ENCODE measurements at places on chromosomes 4 and X.

GRCh38 chrX:28920153-28920943 lies 333.1 kb downstream of the IL1RAPL1 start:
- no peak for DNase-seq

DNA sequence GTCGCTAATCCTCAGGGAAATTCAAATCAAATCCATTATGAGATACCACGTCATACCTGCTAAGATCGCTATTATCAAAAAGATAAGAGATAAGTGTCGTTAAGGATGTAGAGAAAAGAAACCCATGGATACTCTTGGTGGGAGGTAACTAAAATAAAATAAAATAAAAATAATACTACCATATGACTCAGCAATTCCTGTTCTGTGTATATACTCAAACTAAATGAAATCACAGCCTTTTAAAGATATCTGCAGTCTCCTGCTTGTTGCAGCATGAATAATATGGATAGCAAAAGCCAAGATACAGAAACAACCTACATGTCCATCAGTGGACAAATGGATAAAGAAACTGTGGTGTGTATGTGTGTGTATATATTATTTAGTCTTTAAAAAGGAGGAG lies 105.8 kb upstream of the IL15 start:
- DNase-seq, result no peak

DNA sequence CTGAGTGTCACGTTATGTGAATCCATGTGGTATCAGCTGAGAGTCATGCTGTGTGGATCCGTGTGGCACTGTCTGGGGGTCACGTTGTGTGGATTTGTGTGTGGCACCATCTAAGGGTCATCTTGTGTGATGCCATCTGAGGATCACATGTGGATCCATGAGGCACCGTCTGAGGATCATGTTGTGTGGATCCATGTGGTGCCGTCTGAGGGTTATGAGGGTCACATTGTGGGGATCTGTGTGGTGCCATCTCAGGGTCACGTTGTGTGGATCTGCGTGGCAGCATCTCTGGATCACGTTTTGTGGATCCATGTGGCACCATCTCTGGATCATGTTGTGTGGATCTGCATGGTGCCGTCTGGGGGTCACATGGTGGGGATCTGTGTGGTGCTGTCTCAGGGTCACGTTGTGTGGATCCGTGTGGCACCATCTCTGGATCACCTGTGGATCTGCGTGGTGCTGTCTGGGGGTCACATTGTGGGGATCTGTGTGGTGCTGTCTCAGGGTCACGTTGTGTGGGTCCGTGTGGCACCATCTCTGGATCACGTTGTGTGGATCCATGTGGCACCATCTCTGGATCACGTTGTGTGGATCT lies 6.9 kb downstream of the PDE6B start:
- DNase-seq, result no peak

DNA sequence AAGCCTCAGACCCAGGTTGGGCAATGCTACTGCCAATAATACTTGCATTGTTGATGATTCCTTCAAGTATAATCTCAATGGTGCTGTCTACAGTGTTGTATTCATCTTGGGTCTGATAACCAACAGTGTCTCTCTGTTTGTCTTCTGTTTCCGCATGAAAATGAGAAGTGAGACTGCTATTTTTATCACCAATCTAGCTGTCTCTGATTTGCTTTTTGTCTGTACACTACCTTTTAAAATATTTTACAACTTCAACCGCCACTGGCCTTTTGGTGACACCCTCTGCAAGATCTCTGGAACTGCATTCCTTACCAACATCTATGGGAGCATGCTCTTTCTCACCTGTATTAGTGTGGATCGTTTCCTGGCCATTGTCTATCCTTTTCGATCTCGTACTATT lies 7.4 kb downstream of the LPAR4 start:
- DNase-seq, result no peak

DNA sequence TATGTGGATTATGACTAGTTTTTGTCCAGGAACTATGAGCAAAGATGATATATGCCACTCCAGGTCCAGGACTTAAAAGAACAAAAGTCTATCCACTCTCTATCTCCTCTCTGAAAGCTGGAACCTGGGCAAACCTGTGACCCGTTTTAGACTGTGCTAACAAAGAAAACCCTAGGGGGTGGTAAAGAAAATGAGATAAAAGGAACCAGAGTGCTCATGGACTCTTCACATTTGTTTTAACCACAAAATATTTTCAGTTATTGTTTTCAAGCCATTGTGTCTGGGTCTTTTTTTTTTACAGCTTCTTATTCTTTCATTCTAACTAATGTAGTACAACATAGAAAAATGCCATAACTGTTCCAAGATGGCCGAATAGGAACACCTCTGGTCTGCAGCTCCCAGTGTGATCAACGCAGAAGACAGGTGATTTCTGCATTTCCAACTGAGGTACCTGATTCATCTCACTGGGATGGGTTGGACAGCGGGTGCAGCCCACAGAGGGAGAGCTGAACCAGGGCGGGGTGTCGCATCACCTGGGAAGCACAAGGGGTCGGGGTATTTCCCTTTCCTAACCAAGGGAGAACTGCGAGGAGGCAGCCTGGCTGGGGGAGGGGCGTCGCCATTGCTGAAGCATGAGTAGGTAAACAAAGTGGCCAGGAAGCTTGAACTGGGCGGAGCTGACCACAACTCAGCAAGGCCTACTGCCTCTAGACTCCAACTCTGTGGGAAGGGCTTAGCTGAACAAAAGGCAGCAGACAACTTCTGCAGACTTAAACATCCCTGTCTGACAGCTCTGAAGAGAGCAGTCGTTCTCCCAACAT lies 45.1 kb downstream of the CHM start:
- DNase-seq, result peak; percentile 64

DNA sequence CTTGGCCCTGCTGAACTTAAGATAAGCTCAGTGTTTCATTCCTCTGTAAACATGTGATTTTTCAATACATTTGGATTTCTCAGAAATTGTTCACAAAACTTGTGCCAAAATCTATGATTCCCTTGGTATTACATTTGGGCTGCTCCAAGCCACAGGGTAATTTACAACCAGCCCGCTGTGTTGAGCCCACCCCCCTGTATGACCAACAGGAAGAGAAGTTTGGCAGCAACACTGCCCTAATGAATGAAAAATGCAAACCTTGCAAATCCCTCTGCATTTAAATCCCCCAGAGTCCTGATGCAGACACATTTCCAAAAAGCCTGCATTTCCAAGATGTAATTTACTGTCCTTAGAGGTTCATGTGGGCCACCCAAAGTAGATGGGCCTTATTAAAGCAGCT lies 34.1 kb upstream of the GAB1 start:
- DNase-seq, result no peak

DNA sequence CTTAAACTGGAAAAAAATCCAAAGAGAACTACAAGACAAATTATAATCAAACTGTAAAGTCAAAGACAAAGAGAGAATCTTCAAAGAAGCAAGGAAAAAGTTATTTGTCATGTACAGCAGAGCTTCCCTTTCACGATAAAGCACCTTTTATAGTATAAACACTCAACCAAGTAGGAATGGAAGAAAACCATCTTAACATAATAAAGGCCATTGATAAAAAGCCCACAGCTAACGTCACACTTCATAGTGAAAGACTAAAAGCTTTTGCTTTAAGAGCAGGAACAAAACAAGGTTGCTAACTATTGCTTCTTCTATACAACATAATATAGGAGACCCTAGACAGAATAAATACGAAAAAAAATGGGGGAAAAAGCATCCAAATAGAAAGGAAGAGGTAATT lies 595.7 kb upstream of the POU3F4 start:
- no peak for DNase-seq

GRCh38 chr4:116930329-116930728 lies 155.0 kb downstream of the TRAM1L1 start:
- no peak for DNase-seq

- DNase-seq, result no peak
These were observed 140.0 kb downstream of the DHRSX start for GRCh38 chrX:2360731-2361130.

DNA sequence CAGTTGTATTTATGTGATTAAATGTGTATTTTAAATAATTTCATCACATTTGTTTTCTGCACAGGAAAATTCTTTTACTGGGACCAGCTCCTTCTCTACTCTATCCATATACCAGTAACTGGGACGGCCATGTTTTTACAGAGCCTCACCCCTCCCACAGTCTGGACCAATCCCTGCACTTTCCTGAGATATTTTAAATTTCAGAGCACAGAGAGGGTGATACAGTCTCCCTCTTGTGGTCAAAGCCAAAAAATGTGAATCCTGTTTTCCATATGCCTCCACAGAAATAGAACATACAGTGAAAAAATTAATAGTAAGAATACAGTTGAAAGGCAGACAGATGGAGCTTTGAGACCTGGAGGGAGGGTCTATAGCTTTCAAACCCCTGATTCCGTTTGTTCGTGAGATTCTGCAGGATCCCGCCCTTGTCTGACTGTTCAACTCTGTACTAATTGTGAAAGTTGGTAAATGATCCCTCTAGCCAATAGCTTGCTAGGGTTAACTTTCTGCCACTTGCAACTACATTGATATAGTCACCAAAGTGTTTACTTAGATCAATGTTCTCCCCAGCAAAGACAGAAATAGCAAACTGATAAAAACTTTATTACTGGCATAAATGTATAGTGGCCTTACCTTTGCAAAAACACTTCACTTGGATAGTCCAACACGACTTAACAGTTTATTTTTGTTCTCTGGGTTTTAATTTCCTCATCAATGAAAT lies 172.2 kb downstream of the PPARGC1A start:
- DNase-seq, result no peak

GRCh38 chr4:52914051-52914605 lies 52.0 kb downstream of the RASL11B start:
- DNase-seq, result no peak

DNA sequence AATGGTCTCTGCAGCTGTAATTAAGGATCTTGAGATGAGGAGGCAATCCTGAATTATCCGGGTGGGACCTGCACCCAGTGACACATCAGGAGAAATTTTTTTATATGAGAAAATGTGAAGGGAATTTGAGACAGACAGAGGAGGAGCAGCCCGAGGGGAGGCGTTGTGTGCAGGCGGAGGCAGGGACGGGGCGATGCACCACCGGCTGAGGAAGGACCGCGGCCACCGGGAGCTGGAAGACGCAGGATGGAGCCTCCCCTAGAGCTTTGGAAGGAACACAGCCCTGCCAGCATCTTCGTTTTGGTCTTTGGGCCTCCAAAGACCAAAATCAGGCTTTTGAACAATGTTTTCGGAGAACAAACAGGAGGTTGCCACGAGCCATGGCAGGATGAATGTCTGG lies 85.0 kb upstream of the ADRA2C start:
- no peak for DNase-seq

- no peak for DNase-seq
These were observed 125.1 kb upstream of the FRG1 start for GRCh38 chr4:189815404-189816192.

DNA sequence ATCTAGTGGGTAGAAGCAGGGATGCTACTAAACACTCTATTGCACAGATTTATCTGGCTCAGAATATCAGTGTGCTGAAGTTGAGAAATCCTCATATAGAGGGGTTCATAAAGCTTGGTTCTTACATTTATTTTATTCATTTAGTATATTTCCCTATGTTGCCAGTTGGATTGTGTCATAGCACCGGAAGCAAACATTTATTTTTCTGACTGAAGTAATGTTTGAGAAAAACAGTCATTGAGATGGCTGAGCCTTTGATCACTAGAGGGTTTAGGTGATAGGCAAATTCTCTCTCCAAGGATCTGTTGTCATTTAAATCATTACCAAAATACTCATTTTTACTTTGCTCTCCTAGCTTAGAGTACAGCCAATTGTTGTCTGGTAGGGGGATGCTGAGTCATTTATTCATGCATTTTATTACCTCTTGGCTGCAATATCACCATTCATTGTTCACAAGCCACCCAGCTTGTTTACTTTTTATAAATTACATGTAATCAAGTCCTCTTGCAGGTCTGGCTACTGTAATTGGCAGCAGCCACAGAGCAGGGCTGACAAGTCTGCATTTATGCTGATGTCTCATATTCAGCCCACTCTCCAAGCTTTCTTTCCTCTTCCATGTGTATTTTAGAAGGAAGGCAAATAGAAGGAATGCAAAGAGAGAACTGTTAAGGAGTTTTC lies 15.2 kb downstream of the GAB1 start:
- DNase-seq, result no peak

DNA sequence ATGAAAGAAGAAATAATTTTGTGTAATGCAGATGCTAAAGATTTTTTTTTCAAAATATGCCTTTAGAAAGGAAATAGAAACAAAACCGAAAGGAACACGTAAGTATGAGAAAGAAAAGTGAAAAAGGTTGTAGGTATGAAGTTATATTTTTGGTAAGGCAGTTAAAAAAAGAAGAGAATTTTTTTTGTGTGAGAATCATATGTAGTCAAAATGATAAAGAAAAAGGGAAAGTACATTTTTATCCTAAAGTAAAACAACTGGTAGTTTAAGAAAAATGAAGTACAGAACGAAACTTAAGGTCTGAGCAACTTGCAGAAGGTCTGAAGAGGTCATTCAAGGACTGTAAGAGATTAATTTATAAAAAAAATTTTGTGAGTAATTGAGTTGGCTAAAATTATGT lies 164.0 kb upstream of the TRAM1L1 start:
- no peak for DNase-seq

- no peak for DNase-seq
These were observed 60.8 kb downstream of the USP9X start for GRCh38 chrX:41145920-41146608.

GRCh38 chr4:148162991-148163390 lies 279.2 kb downstream of the NR3C2 start:
- DNase-seq, result no peak

DNA sequence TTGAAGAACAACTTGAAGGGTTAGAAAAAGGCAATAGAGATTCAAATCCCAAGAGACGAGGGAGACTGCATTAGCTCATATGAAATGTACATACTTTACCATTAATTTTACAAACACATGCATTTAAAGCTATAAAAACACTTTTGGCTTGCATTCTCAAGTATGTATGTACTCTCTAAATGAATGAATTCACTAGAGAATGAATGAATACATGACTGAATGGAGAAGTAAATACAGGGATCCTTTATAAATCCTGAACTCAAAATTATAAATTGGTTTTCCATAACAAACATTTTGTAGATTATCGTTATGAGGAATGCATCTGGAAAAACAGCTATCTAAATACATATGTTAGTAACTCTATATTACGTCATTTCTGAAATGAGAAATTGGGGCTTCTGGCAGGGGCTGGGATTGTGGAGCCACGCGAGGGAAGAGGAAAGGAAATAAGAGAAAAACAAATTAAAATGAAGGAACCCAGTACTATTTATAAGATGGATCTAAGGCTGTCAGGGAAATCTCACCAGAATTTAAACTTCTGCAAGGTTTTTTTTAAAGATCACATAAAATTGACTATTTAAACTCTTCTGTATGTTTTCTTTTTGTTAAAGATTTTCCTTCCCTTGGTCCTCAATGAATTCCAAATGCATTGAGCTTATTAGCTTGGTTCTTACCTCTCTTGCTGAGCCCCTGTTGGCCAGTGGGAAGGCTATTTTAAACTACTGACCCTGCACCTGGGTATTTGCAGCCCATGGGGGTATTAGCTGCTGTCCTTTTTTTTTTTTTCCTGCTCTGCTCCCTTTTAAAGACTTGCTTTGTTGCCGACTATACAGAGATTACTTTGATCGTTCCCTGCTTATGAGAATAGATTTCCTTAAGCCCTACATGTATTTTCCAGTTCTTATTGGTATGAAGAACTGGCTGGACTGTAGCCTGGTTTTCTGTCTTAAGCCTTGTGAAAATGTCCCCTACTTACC lies 207.8 kb downstream of the ADGRL3 start:
- no peak for DNase-seq

- no peak for DNase-seq
These were observed 54.1 kb downstream of the PHF8 start for GRCh38 chrX:53990171-53990570.

GRCh38 chrX:46328133-46328532 lies 217.1 kb downstream of the ZNF674 start:
- no peak for DNase-seq

GRCh38 chr4:26840786-26841185 lies 19.9 kb upstream of the STIM2 start:
- no peak for DNase-seq

All from nephron progenitor cell (in vitro differentiated cells).